ENCODE measurements at places on chromosomes 2 and 18.

DNA sequence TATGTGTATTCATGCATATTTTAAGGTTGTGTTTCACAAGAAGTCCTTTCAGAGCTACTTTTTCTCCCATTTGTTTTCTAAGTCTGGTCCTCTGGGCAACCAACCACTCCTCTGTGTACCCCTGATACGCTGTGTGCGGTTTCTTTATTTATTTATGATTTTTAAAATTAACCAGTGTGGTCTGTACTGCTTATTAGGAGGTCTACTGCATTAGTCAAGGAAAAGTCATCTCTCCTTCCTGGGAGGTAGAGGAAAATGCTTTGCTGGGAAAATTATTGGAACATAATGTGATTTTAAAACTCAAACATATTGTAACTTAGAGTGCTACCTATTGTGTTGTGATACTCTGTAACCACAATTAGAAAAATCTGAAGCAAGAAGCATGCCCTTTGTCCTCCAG is 1404.3 kb downstream of the SUCLG1 start:
- no peak for DNase-seq

DNA sequence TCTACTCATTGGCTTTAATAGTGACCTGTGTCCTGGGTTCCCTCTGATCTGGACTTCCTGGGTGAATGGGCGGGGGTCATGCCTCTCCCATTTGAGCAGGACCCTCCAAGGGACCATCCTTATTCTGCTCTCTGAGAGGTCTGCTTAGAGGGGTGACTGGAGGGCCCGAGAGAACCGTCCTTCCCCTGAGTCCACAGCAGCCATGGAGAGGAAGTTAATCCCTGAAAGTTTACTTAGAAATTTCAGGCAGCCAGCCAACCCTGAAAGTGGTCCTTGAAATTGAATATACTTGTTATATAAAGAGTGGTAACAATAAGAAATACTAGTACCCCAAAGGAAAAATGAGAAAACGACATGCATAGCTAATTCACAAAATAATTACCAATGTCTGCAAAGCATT is 226.1 kb downstream of the DYSF start:
- DNase-seq, result no peak

DNA sequence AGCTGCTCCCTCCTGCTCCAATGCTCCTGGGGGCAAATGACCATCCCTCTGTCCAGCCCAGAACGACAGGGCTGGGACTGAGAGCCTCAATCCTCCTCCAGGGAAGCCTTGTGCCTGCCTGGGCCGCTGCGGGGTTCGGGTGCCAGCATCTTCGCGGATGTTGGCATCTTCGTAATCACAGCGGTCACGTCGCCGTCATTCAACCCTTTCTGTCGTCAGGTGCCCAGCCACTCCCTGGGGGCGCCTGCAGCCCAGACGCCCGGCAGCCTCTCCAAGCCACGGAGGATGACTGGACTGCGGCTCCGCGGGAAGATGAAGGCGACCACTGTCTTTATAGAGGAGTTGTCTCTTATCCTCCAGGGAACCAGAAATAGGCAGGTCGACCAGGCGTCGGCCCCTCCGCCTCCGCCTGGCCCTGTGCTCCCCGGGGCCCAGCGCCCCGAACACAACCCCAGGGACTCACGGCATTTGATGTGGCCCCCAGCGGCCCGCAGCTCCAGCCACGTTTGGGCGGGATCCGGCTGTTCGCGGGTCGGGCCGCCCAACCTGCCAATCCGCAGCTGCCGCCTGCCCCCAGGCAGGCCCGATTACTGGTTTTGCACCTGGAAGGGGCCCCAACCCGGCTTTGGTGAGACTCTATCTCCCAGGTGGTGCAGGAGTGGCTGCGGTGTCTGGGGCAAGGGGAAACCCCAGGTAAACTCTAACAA is 113.9 kb downstream of the THNSL2 start:
- no peak for DNase-seq

- no peak for DNase-seq
These were observed 1.6 kb upstream of the PLA2R1 start for GRCh38 chr2:160063879-160064612.

DNA sequence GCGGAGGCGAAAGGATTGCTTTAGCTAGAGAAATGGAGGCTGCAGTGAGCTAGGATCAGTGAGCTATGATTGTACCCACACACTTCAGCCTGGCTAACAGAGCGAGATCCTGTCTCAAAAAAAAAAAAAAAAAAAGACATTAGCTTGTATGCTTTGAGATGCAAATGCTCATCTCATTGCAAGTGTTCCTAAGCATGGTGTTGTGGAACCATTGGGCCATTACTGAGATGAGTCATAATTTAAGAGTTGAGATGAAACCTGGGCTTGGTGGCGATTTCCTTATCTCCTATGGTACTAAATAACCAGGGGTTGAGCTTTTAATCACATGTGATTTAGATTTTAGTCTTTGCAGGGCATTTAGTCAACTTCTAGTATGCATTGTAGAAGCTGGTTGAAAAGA is 2.2 kb downstream of the PLEKHA3 start:
- DNase-seq, result no peak

Measured in cortex of kidney (tissue), 1 donor.